ENCODE measurements at places on chromosomes 7 and 10. TPM values are rescaled to one million over a fixed set of nuclear protein-coding genes. Genes with fewer than 3 reads are reported as not detected.

GRCh38 chr7:112400141-112400540, 50.1 kb upstream of the IFRD1 start:
- no peak for DNase-seq

GRCh38 chr7:66204822-66205740, at the start of gene TPST1:
Gene TPST1 (plus strand): TSS chr7:66205334. CDS start chr7:66240426, 35,092 bp downstream.
- DNase-seq, result peak; percentile 95

DNA sequence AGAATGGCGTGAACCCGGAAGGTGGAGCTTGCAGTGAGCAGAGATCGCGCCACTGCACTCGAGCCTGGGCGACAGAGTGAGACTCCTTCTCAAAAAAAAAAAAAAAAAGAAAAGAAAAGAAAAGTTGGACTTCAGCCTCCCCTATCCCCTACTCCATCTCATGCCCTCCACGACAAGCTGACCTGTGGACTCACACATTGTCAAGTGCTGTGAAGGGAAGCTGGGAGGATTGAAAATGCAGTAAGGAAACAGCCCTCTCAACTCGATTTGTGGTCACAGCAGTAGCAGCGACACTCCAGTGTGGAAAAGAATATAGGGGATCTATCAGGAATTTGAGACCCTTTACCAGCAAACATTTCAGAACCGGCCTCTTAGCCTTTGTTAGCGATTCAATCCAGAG, 103.6 kb upstream of the SVIL start:
- DNase-seq, result no peak

DNA sequence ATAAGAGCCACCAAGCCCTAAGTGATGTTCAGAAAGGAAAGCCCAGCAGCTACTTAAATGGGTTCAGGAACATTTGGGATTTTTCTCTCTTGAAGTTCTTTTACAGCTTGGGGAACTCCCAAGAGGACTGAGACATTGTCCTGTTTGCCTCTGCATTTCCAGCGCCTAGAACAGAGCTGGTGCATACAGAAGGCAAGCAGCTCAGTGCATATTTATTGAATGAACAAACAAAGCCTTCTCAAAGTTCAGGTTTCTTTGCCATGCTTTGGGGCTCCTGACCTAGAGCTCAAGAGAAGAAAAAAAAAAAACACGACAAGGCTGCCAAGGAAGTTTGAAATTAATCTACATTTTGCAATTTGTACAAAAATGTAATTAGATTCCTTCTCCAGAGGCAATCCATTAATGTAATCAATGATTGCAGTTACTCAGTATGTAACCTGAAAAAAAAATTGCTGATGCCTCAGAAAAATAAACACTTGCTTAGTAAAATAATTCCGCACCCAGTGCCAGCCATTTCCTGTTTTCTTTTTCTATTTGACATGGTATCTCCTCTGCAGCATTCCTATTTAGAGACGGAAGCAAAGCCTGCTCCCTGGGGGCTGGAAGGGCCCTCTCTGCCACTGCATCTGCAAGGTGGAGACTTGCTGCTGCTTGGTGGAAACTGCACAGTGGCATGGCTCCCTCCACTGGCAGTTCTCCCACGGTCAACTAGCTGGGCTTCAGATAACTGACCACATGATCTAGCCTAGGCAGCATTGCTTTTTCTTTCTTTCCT, 157.3 kb downstream of the TMEM178B start:
- DNase-seq, result no peak

DNA sequence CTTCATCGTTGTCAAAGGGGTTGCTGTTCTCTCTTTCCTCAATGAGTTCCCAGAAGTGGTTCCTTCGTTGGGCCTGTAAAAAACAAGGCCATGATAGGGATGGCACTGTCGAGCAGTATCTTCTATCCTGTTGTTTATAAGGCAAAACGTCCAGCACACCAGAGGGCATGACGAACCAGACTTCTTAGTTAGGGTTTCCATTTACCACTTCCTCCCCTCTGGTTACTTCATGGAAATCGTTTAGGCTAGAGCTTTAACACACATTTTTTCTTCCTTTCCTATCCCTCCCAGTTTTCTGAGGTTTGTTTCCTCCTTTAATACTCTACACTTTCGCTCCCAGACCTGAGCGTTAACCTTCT, 24.7 kb downstream of the MKRN1 start:
- no peak for DNase-seq

DNA sequence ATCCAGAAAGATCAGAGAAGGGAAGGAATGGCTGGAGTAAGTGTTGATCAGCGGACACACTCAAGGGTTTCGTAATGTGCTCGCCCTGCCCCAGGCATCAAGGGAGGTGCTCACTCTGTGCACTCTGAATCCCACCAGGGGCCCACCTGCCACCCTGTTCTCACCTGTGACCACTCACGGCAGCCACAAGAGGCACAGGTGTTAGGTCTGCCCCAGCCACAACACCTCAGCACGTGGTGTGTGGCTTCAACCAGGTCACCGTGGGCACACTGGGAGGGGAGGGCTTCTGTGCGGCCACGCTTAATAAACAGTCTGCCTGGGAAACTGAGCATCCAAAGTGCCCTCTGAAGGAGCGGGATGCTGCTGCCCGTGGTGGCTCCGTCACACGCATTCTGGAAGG, 49.8 kb downstream of the CUX1 start:
- no peak for DNase-seq

DNA sequence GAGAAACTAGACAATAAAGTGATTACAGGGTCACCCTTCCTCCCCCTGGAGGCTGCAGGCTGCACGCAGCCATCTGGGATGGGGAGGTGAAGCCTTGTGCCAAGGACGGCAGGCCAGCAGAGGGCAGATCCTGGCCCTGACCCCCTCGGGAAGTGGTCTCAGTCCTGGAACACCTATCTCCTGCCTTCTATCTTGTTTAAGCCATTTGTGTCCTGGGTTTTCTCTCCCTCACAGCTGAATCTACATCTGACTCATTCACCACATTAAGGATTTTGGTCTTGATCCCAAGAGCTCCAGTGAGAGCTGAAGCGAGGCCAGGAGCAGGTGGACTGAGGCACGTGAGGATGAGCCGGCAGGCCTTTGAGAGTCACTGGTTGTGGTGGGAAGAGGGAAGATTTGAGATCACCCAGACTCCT, 16.4 kb upstream of the PARP12 start:
- DNase-seq, result no peak

DNA sequence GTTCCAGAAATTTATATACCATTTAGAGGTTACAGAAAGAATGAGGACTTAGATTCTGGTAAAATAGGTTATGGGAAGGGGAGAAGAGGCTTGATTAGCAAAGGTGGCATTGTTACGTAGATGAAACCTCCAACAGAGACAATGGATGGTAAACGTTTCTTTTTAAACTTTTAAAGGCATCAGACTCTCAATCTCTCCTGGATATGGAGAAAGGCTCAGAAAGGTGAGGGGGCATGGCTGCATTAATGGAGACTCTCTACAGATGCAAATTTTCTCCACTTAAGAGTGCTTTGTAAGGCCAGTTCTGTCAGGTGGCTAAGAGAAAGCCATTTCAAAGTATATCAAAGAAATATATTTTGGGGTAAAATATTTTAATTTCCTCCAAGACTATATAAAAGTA, 240.9 kb upstream of the PTER start:
- DNase-seq, result no peak

DNA sequence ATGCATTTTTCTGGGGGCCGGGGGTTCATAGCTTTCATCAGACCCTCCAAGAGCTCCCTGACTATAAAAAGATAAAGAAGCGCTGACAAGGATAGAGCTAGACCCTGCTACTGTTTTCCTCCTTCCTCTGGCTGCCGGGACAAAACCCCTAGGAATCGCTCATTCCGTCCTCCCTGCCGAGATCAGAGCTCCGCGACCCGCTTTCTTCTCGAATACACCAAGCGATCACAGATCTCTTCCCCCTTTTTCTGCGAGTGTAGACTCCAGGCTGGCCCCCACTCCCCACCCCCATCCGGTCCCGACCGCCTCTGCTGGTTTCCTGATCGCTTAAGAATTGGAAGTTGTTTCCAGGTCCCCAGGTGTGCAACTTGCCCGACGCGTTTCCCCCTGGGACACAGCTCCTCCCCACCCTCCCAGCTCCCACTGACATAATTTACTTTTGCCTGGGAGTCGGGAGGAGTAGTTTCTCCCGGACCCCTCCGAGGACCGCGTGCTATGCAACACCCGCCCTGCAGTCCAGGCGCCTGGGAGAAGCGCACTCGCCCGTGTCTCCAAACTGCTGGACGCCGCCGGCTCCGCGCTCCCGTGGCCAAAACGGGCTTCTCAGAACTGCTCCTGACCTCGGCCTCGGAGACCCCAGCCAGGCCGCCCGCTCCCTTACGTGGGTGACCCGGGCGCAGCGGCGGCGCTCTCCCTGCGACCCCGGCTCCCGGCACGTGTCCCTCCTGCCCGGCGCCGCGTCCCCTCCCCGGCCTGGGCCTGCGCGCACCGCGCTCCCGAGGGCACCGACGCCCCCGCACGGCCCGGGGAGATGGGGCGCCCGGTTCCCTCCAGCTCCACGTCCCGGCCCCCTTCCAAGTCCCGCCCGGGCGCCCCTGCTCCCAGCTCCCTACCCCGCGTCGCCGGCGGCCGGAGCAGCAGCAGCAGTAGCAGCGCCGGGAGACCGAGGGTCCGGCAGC, 552 bp downstream of the IL15RA start:
- peak; percentile 80 for DNase-seq

DNA sequence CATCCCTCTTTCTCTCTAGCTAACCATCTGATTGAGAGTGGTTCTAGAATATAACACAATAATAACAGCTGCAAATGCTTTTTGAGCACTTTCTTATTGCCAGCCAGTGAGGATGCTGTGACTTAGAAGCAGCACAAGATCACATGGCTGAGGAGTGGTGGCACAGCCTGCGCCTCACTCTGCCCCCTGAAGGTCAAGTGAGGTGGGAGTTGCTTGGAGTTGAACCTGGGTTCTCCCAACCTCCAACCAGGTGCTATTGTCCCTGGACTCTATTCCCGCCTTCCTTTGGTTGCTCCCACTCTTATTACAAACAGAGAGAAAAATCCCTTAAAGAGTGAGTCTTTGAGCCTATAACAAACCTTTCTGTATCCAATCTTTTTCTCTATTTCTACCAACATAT, 280.3 kb upstream of the PODXL start:
- no peak for DNase-seq

- DNase-seq, result no peak
These were observed 28.9 kb upstream of the GPR146 start for GRCh38 chr7:1015196-1016121.

DNA sequence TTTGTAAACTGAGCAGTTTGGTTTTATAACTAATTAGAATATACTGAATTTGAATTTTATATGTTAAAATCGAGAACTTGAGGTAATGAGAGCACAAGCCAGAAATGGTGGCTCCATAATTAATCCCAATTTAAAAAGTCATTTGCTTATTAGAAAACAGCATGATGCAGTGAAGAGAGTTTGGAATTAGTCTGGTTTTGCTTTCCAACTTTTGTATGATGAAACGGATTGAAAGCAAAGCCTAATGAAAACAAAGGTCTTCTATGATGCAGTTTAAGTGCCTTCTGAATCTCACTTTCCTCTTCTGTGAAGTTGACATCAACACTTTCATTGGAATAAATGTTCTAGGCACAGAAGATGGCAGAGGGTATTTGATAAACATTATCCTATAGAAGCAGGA, 89.4 kb downstream of the SORCS1 start:
- DNase-seq, result no peak

GRCh38 chr10:117374506-117375359, 507 bp downstream of the PDZD8 start:
- DNase-seq, result peak; percentile 79

- DNase-seq, result peak; percentile 90
These were observed at the start of gene AIFM2 for GRCh38 chr10:70132098-70133029. Gene AIFM2 (minus strand): TSS chr10:70132825. CDS start chr10:70124084, 8,741 bp downstream.

DNA sequence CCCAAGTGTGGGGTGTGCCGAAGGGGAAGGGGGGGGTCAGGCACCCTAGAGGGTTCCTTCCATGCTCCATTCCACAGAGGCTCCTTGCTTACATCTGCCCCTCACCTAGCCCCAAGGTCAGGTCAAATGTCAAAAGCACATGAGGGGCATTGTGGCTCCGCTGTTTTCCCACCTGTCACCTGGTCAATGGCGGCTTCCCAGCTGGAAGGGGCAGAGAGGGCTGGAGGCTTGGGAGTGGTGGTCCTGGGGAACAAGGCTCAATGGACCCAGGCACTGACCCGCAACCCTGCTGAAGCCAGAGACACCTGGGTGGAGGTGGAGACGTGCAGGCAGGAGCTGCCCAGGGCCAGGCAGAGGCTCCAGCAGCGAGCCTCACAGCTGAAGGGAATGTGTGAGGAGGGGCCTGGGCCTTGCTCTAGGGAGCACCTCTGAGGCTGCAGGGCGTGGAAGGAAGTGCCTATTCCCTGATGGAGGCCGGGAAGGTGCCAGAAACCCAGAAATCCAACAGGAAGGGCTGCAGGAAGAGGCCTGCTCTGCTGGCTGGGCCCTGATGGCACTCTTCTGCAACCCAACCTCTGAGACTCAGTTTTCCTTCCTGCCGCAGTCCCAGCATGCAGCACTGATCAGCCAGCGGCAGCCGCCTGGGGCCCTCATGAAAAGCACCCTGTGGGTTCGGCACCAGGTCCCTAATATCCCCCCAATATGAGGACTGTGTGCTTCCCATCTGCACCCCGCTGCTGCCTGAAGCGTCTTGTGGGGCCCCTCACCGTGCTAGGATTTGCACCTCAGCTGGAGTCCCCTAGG, 16.0 kb downstream of the RASGEF1A start:
- peak; percentile 68 for DNase-seq

- DNase-seq, result no peak
These were observed 67.7 kb downstream of the FOXI2 start for GRCh38 chr10:127804696-127805095.

DNA sequence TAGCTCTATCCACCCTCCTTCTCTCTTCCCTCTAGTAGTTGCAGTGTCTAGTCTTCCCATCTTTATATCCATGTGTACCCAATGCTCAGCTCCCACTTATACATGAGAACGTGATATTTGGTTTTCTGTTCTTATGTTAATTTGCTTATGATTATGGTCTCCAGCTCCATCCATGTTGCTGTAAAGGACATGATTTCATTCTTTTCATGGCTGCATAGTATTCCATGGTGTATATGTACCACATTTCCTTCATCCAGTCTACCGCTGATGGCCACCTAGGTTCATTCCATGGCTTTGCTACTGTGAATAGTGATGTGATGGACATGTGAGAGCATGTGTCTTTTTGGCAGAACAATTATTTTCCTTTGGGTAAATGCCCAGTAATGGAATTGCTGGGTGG, 6.5 kb downstream of the PRSS2 start:
- no peak for DNase-seq

SLC13A1 gene
- total RNA-seq, result not detected

RAPGEF5 gene
- 22.4 TPM for total RNA-seq

IFIT1B gene
- total RNA-seq, result 0.81 TPM

LSM8 gene
- 15.6 TPM for total RNA-seq

KCP gene
- 0.35 TPM for total RNA-seq

TUBAL3 gene
- total RNA-seq, result 0.40 TPM

CYP3A7 gene
- not detected for total RNA-seq

PDE6C gene
- total RNA-seq, result not detected

PAPOLB gene
- 0.05 TPM for total RNA-seq

HOXA13 gene
- total RNA-seq, result not detected

All from cardiac septum (tissue), 1 donor.